ENCODE measurements at places on chromosomes 2 and 18.

DNA sequence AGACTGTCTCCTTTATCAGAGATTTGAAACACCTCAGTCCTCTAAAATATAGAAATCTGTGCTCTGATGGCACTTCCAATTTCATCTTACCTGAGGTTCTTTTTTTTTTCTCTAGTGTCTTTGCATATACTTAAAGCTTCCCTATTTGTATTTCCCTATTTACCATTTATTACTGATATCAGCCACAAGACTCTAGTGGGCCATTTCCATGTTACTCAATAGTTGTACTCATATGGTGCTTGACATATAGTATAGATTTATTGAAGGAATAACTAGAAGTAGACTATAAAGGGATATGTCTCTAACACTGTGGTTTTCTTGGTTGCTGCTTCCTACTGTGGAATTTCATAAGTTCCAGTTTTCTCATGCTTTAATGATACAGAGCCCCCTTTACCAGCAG, 3.0 kb downstream of the RBM45 start:
- DNase-seq: no peak

DNA sequence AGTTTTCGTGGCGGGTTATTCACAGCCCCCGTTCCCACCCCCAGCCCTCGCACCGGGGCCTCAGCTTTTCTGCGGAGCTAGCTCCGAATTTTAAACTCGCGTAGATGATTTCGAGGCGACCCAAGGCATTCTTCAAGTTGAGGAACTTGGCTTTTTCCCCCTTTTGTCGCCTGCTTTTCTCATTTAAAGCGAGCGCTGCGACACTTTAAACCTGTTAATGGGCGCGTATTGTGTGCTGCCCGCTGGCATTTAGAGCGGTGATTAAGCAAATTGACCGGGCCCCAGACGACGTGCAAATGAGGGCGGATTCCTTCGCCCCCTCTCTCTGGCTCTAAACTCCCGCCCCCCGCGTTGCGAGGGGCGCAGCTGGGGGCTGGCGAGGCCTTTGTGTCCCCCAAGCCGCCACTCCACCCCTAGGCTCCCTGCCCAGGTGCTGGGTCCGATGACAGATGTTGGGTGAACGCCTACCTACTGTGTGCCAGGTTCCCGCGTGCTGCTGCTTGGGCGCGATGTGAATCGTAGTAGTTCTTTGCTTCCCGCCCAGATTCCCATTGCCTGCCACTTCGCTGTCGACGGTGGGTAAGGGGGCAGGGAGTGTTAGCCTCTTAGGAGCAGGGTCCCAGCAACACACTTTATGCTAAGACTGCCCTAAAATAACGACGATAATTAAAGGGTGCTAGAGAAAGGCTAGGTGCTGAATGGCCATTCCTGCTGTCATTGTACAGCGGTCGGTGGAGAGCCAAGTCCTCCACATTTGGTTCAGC, 1.9 kb downstream of the TCF7L1 start:
- DNase-seq: no peak

DNA sequence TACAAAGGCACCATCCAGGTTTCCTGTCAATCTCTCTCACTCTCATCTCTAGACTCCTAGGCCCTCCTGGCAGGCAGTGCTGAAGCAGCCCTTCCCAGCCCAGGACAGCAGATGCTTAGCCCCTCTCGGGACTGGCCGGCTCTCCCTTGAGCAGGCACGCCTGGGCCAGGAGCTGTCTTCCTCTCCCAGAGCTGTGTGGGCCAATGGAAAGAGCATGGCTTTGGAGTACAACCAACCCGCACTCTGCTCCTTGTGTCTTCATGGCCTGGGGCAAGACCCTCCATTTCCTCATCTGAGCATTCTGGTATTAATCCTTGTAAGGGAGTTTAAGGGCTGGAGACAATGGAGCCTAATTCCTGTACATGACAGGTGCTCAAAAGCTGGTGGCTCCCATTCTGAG, 97.2 kb downstream of the CAPN13 start:
- no peak for DNase-seq

- DNase-seq: no peak
Observed at GRCh38 chr2:29761278-29761677, 160.1 kb downstream of the ALK start.

- DNase-seq: no peak
Observed at GRCh38 chr18:2893056-2893455, 46.2 kb downstream of the EMILIN2 start.

DNA sequence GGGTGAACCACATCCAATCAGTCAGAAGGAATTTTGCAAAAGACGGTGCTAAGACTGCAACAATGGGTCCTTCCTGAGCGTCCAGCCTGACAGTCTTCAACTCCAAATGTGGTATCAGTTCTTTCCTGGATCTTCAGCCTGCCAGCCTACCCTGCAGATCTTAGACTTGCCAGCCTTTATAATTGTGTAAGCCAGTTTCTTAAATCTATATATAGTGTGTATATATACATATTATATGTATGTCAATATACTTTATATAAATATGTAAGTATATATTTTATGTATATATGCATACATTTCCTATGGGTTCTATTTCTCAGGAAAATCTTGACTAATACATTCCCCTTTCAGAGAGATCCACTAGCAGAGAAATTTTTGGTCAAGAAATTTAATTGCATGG, 245.5 kb downstream of the FHOD3 start:
- DNase-seq: no peak

DNA sequence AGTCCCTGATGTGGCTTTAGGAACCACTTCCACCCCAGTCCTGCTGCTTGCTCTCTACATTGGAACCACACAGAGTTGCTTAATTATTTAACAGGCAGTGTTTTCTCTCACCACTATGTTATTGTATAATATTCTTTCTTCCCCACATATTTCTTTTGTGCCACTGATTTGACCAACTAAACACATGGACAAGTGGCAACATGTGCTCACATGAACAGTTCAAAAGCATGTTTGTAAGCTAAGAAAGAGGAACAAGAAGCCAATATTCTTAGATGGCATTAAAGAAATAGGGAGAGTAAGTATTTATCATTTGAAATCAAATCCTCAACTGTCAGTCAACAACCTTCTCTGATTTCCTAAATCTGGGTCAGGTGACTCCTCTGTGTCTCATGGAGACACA, 409.6 kb downstream of the FBXO15 start:
- DNase-seq: no peak

DNA sequence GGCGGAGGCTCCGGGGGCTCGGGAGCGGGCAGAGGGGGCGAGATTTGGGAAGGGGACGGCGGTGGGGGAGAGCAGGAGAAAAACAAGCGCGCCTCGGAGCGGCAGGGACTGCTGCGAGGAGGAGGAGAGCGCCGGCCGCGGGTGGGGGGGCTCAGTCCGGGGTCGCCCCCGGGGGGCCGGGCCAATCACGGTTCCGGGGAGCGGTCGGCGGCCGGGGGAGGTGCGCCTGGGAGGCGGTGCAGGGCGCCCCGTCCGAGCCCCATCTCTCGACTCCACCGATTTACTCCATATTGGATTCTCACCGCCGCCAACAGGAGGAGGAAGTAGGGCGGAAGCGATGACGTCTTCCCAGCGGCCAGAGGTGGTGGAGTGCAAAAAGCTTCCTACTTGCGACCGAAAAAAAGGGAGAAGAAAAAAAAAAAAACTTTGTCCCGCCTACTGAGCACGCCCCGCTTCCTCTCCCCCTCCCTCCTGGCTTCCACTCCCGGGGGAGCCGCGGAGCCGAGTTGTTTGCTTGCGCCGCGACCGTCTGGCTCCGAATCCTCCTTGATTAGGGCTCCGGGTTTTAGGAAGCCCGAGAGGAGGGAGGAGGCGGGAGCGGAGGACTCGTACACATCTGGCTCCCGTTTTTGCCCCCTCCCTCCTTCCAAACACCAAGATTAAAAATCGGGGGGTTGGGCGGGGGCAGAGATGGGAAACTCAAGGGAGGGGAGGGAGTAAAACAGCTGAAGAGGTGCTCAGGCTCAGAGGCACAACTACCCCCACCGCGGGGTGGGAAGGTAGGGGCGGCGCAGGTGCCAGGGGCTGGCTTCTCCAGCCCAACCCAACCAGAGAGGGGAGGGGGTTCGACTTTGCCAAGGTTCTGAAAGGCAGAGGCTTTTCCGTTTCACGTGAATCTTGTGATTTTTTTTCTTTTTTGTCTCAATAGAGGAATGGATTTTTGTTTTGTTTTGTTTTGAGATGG, at the start of gene SPRED2:
SPRED2 (minus strand) TSS at position 373 of the 964 bp plus-strand sequence. CDS start 612 bp downstream, outside the sequence.
- peak; percentile 93 for DNase-seq

DNA sequence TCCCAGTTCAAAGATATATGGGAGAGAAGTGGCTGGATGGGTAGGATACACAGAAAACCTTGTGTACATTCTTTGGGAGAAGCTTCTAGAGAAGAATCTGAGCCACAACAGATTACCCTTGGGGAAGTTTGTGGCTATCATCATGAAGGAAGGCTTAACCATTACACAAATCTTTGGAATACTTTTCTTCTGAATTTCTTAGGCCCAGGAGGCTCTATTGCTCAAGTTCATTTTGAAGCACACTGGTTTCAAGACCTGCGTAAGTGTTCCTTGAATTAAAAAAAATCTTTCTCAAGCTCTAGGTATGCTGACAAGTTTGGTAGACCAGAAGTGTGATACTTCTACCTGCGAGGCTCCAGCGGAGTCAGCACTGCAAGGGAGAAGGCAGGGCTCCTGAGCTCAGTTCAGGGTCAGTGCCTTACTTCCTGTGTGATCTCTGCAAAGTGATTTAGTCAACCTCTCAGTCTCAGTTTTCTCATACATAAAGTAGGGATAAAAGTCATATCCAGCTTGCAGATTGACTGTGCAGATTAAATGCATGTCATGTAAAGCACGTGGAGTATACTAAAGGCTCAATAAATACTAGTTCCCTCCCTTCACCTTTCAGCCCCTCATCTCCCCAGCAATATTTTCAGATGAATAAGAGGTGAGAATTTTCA, 438.6 kb downstream of the DLGAP1 start:
- DNase-seq: no peak

- peak; percentile 22 for DNase-seq
Observed at GRCh38 chr2:37829616-37830395, 95.3 kb upstream of the RMDN2 start.

DNA sequence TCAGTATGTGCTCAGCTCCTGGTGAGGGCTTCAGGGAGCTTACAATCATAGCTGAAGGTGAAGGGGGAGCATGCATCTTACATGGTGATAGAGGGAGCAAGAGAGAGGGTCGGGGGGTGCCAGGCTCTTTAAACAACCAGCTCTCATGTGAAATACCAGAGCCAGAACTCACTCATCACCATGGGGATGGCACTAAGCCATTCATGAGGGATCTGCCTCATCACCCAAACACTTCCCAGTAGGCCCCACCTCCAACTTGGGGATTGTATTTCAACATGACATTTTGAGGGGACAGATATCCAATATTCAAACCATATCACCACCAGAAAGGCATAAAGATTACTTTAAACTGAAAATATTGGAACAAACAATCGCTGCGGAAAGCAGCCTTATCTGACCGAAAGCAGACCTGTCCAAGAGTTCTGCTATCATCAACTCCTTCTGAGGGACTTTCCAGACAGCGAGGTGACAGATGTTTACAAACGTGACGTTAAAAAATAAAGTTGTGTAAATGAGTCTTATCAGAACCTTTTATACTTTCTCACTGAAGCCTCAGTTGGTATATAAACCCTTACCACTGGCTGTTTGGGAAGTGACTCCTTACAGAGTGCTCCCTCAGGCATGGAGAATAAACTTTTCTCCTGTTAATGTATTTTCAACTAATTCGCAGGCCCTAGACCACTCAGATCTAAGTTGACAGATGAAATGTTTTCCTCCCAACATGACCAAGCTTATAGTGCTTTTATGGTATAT, 35.5 kb upstream of the PTH2R start:
- DNase-seq: no peak

All from SHP77 (cell line).